D341Med (cell line): ENCODE measurements at places on chromosomes 4 and X.

DNA sequence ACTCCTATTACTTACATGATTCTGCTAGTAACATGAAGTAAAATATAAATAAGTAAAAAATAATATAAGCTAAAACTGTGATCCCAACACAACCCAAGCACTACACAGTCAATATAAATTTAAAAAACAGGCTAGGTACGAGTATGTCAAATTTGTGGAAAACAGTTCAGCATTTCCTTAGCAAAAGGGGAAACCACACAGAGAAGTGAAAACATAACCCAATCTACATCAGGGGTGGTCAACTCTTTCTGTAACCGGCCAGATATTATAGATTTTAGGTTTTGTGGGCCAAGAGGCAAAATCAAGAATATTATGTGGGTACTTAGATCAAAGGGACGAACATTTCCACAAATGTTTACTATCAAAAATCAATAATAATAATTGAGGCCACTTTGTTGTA lies 70.1 kb downstream of the CHST7 start:
- DNase-seq = no peak

- no peak for DNase-seq
These were observed 4.8 kb downstream of the PDGFC start for GRCh38 chr4:156966836-156967235.

DNA sequence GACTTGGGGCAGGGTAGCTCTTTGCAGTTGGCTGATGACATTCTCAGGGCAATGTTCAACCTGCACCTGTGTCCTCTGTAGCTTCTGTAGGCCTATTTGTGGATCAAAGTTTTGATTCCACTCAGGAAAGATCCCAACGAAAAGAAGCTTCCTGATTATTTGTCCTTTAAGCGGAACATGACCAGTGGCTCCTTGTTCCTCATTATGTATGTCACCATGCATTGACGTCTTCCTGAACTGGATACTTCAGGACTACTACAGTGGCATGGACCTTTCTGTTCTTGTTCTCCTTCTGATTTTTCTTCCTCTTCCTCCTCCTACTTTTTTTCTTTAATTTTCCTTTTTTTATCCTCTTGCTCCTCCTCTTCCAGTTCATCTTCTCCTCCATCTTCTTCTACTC lies 62.4 kb downstream of the NBDY start:
- no peak for DNase-seq

DNA sequence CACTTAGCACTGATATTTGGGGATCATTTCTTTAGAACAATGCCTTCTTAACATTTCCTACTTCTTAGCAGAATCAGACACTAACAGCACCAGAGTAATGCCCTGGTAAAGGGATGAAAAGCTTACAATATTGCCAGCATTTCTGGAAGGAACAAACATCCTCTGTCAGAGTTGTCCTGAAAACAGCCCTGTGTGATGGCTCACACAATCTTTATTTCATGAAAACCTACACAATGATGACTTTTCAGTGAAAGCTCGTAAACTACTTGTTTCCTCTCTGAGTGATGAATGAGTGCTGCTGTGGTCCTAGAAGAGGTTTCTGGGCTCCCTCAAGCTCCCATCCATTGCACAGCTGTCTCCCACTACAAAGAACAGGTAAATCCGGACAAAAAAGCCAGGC lies 52.8 kb downstream of the GPC4 start:
- no peak for DNase-seq

- no peak for DNase-seq
These were observed 18.1 kb downstream of the TMEM154 start for GRCh38 chr4:152661649-152662048.

- no peak for DNase-seq
These were observed 3.5 kb downstream of the GPC3 start for GRCh38 chrX:133981924-133982323.

DNA sequence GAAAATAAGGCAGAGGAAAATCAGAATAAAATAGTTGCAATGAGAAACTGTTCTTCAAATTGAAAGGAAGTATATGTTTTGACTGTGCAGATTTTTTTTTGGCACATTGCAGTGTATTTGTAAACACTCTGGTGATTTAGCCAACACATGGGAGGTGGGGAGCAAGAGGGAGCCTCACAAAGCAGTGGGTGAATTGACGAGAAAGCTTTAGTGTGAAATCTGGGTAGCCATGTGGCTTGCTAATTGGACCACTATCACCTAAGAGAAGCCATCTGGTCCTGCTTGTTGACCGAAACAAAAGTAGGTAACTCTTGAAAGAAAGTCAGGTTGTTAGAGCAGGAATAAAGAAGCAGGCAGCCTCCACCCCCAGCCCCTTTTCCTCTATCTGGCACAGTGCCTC lies 10.4 kb downstream of the CLCN5 start:
- no peak for DNase-seq

- no peak for DNase-seq
These were observed 244.5 kb downstream of the DMD start for GRCh38 chrX:32966821-32967355.

DNA sequence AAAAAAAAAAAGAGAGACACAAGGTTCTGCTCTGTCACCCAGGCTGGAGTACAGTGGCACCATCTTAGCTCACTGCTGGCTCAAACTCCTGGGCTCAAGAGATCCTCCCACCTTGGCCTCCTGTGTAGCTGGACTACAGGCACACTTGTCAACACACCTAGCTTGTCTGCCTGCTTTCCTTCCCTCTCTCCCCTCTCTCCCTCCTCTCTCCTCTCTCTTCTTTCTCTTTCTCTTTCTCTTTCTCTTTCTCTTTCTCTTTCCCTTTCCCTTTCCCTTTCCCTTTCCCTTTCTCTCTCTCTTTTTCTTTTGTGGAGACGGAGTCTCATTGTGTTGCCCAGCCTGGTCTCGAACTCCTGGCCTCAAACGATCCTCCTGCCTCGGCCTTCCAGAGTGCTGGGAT lies 132.1 kb downstream of the DIPK2B start:
- no peak for DNase-seq

GRCh38 chr4:14267373-14268060 lies 640.0 kb upstream of the BOD1L1 start:
- DNase-seq = no peak
